ENCODE measurements at places on chromosomes 13 and 19. TPM values are rescaled to one million over a fixed set of nuclear protein-coding genes. Genes with fewer than 3 reads are reported as not detected.
A peak's percentile ranks its signal among the peaks of the same experiment; 100 is the strongest.

GRCh38 chr19:47095476-47096099, 18.0 kb downstream of the ZC3H4 start:
- DNase-seq = no peak

- DNase-seq = no peak
Observed at GRCh38 chr13:84279166-84279565, 396.9 kb upstream of the SLITRK1 start.

- no peak for DNase-seq
Observed at GRCh38 chr19:10896851-10897526, 25.6 kb downstream of the CARM1 start.

- no peak for DNase-seq
Observed at GRCh38 chr13:40535345-40535836, 131.1 kb downstream of the FOXO1 start.

- DNase-seq = no peak
Observed at GRCh38 chr19:45800070-45800553, 7.5 kb upstream of the DMWD start.

- DNase-seq = peak; percentile 55
Observed at GRCh38 chr19:926589-927350, 935 bp downstream of the ARID3A start.

DNA sequence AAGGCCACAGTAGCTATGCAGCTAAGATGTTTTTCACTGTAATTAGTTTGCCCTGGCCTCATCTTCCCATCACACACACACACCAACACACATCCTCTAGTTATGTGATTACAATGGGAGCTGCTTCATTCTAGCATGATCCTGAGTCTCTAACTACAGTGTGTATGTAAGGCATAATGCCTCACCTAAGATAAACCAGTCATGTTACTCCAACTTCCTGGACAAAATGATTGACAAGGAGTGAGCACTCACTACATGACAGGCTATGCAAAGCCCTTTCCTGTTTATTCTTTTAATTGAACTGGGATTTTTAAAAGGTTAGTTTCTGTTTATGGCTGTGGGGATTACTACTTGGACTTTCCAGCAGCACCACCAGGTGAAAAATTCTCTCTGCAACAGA, 400.8 kb upstream of the ATXN8OS start:
- no peak for DNase-seq

- no peak for DNase-seq
Observed at GRCh38 chr13:77831866-77832265, 86.8 kb downstream of the EDNRB start.

- no peak for DNase-seq
Observed at GRCh38 chr19:1236576-1236975, 1.2 kb downstream of the CBARP start.

GRCh38 chr13:33752597-33752996, 65.4 kb upstream of the RFC3 start:
- DNase-seq = no peak

GRCh38 chr13:108980237-108980636, 350.8 kb downstream of the MYO16 start:
- no peak for DNase-seq

GRCh38 chr19:13526552-13526951, 20.3 kb upstream of the CACNA1A start:
- DNase-seq = peak; percentile 70

- no peak for DNase-seq
Observed at GRCh38 chr19:661427-662196, 1.4 kb downstream of the RNF126 start.

GRCh38 chr13:93690139-93690538, 463.5 kb downstream of the GPC6 start:
- no peak for DNase-seq

DNA sequence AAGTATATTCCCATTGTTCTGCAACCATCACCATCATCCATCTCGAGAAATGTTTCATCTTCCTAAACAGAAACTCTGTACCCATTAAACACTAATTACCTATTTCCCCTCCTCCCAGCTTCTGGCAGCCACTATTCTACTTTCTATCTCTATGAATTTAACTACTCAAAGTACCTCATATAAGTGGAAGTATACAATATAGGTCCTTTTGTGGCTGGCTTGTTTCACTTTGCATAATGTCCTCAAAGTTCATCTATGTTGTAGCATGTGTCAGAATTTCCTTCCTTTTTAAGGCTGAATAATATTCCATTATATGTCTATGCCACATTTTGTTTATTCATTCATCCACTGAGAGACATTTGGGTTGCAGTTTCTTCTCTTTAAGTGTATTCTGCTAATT, 159.4 kb downstream of the KCNRG start:
- no peak for DNase-seq

DNA sequence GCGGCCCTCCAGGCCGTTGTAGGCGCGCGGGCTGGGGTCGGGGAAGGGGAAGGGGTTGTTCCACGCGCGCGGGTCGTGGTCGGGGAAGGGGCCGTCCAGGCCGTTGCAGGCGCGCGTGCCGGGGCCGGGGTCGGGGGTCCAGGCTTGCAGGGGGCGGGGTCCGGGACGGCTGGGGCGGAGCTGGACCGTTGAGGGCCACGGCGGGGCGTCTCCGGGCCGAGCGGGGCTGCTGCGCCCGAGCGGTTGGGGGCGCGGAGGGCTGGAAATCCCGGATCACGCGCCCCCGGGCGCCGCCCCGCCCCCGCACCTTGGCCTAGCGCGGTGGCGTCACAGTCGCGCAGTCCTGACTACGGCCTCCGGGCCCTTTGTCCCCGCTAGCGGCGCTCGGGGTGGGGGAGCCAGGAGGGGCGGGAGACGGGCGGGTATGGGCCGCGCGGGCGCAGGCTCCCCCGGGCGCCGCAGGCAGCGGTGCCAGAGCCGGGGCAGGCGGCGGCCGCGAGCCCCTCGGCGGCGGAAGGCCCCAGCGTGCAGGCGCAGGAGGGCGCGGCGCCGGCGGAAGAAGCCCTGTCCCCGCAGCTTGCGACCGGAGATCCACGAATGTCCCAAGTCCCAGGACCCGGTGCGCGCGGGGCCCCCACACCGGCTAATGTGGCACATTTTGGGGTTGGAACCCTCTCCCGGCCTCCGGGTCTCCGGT, 665 bp downstream of the GPX4 start:
- peak; percentile 77 for DNase-seq

- no peak for DNase-seq
Observed at GRCh38 chr13:49569993-49570689, 15.2 kb downstream of the RCBTB1 start.

GRCh38 chr13:103406967-103407366, 340.8 kb upstream of the SLC10A2 start:
- no peak for DNase-seq

- no peak for DNase-seq
Observed at GRCh38 chr13:39282400-39282972, 244.2 kb downstream of the NHLRC3 start.

DNA sequence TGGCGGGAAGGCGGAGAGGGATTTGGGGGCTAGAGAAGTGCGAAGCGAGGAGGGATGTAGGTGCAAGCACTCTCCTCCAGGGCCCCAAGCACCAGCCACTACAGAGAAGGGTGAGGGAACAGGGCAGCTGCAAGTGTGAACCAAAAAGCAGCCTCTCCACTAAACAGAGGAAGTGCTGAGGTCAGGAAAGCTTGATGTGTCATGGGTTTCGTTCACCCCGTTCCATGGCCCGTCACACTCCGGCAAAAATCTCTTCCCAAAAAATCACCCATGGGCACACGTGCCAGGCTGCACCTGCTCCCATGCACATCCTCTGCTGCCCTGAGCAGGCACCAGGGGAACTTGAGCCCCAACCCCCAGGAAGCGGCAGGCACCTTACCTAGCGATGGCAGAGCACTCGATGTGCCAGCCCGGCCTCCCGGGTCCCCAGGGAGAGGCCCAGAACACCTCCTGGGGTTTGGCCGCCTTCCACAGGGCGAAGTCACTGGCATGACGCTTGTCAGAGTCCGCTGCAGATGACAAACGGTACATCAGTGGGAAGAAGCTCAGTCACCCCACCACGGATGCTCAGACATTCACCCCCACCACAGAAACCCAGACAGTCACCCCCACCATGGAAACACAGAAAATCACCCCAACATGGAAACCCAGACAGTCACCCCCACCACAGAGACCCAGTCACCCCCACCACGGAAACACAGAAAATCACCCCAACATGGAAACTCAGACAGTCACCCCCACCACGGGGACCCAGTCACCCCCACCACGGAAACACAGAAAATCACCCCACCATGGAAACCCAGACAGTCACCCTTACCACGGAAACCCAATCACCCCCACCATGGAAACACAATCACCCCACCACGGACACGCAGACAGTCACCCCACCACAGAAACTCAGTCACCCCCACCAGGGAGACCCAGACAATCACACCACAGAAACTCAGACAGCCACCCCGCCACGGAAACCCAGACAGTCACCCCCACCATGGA, 29.0 kb downstream of the CARS2 start:
- no peak for DNase-seq

DNA sequence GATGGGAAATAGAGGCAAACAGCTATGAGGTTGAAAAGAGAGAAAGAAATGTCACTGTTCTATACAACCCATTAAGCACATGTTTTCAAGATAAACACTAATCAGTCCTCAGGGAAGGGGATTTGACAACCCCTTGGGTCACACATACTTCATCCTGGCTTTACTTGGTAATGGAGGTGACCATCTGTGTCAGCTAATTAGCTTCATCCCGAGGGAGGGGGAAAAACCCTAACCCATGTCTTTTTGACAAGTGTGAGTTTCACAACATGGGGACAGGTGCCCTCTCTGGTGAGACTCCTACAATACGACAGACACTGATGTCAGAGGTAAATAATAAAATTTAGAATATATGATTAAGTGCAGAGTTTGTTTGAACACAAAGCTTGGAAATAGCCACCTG, 43.1 kb downstream of the ZNF611 start:
- no peak for DNase-seq

- peak; percentile 57 for DNase-seq
Observed at GRCh38 chr19:7509625-7510024, 6.3 kb upstream of the ZNF358 start.

DNA sequence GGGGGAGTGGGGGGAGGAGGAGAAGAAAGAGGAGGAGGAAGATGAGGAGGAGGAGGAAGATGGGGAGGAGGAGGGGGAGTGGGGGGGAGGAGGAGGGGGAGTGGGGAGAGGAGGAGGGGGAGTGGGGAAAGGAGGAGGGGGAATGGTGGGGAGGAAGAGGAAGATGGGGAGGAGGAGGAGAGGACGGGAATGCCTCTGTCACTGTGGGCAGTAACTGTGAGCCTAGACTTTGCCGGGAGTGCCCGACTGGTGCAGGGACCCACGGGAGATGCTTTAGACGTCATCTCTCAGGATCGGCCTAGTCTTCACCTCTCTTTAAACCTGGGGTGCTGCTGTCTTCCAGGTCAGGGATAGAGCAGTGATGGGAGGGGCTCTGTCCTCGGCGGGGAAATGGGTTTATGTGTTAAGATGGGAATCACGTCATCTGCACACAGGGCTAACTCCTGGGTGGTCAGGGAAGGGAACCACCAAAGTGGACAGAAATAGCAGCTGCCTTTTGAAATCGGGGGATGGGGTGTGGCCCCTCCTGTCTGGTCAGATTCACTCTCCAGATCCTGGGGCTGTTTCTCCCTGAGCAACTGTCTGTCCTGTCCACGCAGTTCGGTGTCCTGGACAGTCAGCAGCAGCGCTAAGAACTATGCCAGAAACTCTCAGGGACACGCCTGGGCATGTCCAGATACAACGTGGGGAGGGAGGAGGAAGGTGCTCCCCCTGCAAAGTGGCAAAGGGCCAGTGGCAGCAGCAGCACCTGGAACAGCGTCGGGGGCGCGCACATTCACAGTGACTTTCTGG, 26.9 kb downstream of the GAS6 start:
- DNase-seq = no peak

DNA sequence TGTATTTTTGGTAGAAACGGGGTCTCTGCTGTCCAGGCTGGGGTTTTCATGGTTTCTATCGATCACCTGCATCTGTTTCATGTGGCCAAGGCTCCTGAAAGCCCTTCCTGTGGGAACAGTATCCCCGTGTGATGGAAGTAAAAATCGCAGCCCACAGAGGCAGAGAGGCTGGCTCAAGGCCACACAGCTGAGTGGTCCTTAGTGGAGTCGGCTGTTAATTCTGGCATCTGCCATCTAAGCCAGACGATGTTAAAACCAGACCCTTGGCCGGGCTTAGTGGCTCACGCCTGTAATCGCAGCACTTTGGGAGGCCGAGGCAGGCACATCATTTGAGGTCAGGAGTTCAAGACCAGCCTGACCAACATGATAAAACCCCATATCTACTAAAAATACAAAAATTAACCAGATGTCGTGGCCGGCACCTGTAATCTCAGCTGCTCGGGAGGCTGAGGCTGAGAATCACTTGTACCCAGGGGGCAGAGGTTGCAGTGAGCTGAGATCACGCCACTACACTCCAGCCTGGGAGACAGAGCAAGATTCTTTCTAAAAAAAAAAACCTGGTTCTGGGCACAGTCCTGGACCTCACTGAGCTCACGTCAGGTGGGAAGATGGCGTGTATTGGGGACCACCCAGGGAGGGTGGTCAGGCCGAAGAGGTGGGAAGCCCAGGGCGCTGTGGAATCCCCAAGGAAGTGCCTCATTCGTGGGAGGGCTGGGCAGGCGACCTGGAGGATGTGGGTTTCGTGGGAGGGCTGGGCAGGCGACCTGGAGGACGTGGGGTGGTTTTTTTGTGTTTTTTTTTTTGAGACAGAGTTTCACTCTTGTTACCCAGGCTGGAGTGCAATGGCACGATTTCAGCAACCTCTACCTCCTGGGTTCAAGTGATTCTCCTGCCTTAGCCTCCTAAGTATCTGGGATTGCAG, 18.5 kb upstream of the MISP start:
- DNase-seq = no peak

- DNase-seq = peak; percentile 47
Observed at GRCh38 chr13:28817204-28817603, 2.9 kb upstream of the MTUS2 start.

DNA sequence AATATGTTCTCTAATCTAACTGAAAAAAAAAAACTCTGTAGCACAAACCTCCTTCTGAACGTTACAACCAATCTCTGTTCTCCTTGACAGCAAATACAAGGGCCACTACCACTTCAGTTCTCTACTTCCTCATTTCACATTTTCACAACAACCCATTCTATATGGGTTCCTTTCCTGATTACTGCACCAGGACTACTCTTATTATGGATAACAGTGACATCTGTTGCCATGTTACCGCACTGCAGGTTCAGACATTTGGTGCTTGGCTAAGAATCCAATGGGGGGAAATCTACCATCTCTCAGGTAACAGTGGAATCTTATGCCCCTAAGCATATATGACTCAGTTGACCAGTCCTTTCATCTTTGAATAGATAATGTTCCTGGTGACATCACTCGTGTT, 11.6 kb upstream of the FPR3 start:
- no peak for DNase-seq

DNA sequence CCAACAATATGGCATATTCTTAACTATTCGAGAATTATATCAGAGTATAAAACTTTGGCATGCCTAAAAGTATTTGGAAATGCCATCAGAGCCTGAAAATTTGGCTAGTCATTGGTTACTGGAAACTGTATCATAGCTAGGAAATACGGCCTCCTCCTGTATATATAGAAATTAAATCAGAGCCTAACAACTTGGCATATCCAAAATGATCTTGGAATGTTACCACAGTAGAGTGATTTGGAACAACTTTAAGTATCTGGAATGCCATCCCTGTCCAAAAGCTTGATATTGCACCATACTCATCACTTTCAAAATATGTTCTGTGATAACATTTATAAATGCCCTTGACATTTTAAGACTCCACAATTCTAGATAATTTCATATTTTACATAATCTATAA, 335.8 kb downstream of the SLITRK1 start:
- DNase-seq = no peak

The A1BG gene
- total RNA-seq = 22.2 TPM

The ZNF563 gene
- total RNA-seq = 1.9 TPM

The ZNF527 gene
- total RNA-seq = 5.2 TPM

The EBI3 gene
- total RNA-seq = 1.2 TPM

The MISP3 gene
- total RNA-seq = 0.72 TPM

The THSD8 gene
- 45.8 TPM for total RNA-seq

The POU4F1 gene
- total RNA-seq = 0.26 TPM

The OR7D2 gene
- 0.48 TPM for total RNA-seq

The FBXO27 gene
- total RNA-seq = 14.5 TPM
